HuH-7 (cell line): ENCODE measurements at places on chromosomes 7 and 10.

- DNase-seq, result no peak
Measured at GRCh38 chr10:95513941-95514392, 47.2 kb downstream of the SORBS1 start.

DNA sequence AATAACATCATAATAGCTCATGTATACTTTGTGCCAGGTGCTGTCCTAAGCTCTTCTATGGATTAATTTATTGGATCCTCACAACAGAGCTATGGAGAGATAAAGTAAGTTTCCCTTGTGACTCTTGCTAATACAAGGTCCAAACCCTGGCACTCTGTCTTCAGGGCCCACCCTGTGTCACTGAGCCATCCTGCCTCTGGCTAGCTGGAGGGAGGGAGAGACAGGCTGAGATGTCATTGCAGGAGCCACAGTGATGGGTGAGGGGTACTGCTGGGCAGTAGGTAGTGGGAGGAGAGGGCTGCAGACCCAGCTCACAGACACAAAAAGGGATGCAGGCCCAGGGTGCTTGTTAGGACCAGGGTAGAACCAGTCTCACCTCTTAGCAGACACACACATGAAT lies 16.9 kb downstream of the GCK start:
- DNase-seq, result no peak

- no peak for DNase-seq
Measured at GRCh38 chr7:73572767-73573186, 5.6 kb downstream of the TBL2 start.

DNA sequence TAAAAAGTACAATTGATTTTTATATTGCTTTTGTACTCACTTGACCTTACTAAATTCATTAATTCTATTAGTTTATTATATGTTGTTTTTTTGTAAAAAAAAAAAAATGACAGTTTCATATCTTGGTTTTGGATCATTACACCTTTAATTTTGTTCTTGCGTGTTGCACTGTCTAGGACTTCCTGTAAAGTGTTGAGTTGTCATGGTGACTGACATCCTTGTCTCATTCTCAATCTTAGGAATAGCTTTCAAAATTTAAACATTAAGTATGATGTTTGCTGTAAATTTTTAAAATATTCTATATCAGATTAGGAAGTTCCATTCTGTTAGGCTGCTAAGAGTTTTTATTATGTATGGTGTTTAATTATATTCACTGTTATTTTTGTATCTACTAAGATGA lies 139.1 kb downstream of the ARHGAP12 start:
- DNase-seq, result no peak

DNA sequence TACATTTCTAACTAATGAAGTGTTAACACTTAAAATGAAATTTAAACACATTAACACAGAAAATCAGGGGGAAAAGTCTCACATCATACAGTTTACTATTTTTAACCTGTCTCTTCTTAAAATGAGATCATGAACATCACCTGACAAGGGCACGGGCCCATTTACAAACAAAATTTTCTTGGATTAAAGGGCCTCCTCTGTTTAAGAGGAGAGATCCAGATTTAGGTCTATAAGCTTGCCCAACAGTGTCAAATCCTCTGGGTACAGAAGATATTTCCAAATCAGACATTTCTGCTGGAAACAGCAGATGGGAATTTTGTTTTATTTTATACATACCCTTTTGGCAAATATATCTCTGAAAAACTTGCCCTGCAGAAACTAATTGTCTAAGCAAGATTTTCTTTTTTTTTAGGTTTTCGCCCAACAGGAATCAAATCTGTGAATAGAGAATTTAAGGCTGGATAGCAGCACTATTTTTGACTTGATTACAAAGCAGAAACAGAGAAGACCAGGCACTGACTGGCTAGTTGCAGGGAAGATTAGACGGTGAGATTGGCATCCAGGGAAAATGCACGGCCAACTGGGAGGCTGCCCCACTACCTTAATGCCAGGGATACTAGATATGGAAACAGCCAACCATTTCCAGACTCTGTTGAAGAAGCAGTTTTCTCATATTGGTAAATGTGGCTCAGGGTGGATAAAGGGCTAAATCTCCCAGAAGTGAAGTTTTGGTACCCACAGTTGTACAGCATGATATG lies 173.4 kb downstream of the LRRN3 start:
- no peak for DNase-seq

GRCh38 chr10:43055217-43055616 lies 21.7 kb upstream of the RET start:
- DNase-seq, result no peak

GRCh38 chr10:130867446-130868194 lies 443.9 kb downstream of the TCERG1L start:
- DNase-seq, result no peak

DNA sequence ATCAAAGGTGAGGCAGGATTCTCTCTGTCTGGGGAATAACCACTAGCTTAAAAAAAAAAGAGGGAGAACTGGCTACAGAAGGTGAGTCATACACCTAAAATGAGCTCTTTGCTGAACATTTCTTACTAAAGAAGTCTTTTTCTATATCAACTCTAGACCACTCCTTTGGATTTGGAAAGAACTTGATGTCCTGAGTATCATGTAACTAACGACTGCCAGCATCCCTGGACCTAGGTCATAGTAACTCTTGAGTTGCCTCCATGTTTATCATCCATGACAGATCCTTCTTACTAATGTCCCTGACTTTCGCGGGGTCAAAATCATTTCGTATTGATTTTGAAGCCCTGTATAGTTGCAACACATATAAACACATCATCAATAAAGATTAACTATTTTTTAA lies 89.1 kb downstream of the CNOT4 start:
- DNase-seq, result no peak
